D341Med (cell line): ENCODE measurements at places on chromosomes 1 and 21.

DNA sequence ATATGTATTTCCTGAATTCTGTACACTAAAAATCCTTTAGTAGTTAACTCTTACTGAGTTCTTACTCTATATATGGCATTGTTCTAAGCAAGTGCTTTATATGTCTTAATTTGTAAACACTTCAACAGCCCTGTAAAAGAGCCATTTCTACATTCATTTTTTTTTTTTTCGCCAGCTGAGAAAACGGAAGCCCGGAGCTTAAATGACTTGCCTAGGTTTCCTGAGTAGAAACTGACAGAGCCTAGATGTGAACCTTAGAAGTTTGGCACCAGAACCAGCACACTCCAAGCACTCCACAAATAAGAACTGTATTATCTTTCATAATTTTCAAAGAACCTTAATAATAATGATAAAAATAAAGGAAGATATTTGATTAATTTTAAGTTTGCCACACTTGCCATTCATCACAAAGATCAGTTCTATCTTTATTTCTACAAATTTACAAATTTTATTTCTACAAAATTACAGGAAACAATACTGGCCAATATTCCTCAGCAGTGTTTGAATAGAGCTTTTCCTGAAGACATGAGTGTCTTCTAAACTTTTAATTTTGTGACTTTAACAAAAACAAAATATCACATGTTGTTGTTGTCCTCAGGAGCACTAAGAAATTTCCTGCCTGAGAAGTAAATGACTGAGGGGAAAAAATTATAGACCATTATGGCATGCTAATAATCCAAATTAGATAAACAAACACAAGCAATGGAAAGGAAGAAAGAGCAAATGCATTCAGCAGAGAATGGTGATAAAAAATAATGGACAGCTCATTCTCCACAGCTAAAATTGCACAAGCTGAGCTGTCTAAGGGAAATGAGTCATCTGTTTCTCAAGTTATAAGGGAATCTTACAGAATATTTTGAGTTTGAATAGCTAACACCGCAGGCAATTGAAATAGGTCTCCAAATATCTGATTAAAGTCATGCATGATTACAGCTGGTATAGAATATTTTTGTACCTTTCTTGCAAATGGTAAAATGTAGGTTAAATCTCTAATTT, 71.2 kb downstream of the DPYD start:
- DNase-seq: no peak

GRCh38 chr1:232748910-232749368, 56.3 kb upstream of the MAP10 start:
- DNase-seq: no peak

DNA sequence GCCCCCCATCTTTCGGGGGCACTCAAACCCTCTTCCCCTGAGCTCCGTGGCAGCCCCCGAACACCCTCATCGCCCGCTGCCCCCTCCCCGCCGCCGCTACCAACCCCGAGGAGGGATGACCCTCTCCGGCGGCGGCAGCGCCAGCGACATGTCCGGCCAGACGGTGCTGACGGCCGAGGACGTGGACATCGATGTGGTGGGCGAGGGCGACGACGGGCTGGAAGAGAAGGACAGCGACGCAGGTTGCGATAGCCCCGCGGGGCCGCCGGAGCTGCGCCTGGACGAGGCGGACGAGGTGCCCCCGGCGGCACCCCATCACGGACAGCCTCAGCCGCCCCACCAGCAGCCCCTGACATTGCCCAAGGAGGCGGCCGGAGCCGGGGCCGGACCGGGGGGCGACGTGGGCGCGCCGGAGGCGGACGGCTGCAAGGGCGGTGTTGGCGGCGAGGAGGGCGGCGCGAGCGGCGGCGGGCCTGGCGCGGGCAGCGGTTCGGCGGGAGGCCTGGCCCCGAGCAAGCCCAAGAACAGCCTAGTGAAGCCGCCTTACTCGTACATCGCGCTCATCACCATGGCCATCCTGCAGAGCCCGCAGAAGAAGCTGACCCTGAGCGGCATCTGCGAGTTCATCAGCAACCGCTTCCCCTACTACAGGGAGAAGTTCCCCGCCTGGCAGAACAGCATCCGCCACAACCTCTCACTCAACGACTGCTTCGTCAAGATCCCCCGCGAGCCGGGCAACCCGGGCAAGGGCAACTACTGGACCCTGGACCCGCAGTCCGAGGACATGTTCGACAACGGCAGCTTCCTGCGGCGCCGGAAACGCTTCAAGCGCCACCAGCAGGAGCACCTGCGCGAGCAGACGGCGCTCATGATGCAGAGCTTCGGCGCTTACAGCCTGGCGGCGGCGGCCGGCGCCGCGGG, 837 bp downstream of the FOXD3 start:
- DNase-seq: peak; percentile 51

GRCh38 chr1:213988507-213989001, 781 bp downstream of the PROX1 start:
- DNase-seq: peak; percentile 48

DNA sequence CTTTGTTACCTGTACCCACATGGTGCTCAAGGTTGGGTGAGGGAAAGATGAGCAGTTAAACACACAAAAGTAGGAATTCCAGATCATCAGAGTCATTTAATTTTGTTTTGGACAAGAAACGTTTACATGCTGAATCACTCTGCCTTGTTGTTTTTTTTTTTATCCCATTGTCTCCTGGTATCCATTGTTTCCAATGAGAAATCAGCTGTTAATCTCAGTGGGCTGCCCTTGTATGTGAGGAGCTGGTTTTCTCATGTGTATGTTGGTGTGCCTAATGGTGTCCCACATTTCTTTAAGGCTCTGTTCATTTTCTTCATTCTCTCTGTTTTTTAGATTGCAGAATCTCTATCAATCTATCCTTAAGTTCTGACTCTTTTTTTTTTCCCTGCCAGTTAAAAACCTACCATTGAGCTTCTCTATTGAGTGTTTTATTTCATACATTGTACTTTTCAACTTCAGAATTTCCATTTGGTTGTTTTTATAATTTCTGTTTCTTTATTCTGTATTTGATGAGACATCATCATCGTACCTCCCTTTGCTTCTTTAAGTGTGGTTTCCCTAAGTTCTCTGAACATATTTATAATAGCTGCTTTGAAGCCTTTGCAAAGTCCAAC, 8.8 kb upstream of the OBSCN start:
- DNase-seq: no peak

- DNase-seq: no peak
Observed at GRCh38 chr21:45156459-45156858, 82.1 kb downstream of the ADARB1 start.

DNA sequence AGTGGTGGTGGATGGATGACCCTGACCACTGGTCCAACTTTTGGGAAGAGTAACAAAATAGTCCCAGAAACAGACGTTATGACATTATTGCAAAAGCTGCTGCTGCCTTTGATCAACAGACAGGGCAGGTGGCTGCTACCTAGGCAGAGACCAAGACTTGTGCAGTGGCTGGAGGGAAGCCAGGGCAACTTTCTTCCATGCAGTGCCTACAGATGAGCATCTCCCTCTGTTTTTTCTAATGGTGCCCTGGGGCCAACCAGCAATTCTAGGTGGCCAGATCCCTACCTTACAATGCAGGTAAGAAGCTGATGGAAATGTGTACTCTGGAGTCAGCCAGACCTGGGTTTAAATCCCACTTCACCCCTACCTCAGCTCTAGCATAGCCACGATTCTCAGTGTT, 283.1 kb upstream of the POU3F1 start:
- no peak for DNase-seq

- no peak for DNase-seq
Observed at GRCh38 chr21:42538479-42539275, 25.0 kb downstream of the SLC37A1 start.

DNA sequence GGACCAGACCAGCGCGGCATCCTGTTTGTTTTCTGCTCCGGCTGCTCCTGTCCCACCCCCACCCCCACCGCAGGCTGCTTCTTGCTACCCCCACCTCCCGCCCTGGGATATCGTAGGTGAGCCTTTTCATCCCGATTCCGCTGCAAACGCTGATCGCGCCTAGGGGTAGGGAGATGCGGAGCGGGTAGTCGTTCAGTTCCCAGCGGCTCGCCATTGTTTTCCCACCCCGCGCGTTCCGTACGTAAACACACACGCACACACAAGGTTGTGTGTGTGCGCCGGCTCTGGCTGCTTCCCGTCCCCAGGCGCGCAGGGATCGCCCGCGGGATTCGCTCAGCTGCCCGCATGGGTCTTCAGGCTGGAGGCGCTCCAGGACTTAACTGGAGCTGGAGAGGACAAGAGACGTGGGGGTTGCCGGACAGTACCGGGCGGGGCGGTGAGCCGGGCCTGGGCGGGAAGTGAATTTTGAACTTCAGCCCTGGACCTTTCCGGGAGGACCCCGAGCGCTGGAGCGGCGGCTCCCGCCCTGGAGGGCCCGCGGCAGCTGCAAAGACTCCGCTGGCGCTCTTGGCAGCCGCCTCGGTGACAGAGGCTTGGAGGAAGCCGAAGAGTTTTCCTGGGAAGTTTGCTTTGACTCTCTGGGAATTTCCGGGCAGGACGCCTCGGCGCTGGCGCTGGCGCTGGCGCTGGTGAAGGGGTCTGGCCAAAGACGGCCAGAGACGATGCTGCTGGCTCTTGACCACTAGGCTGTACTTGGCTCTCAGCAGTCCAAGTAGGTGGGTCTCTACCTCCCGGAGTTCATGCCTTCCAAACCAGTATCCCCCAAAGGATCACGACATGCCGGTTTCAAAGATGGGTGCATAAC, 1.6 kb downstream of the SOX13 start:
- peak; percentile 74 for DNase-seq

DNA sequence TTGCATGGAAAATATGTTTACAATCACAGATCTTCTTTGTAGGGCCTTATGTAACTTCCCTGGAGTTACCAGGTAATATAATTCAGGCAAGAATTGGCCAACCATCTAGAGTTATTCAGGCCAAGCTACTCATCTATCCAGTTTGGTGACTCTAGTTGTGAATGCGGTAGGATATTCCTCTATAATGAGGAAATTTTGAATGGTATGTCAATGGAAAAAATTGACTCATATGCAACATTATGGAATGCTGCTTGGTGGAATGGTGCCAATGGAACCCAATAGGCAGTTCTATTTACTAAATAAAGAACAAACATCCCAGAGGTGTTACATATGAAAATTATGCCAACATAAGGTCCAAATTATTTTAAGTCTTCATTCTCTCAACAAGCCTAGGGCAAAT, 5.6 kb upstream of the TNFSF18 start:
- no peak for DNase-seq

DNA sequence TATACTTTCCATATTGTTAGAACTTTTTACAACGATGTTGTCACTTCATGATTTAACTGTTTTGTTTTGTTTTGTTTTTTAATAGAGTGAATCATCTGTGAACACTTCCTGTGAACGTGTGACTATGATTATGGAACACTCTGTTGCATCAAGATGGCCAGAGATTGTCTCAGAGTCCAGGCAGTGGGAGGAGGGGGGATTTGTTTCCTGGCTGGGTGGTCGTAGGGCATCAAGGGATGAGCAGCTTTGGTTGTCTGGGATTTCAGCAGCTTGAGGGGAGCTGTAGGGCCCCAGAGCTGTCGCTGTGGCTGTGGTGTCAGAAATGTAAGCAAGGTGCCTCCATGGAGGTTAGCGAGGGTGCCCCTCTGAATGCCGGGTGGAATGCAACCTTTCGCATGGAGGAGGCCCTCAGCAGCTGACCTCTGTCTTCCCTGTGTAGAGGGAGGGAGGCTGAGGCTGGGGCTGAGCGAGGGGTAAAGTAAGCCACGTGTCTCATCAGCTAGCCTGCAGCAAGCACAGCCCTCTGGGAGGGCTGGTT, 21.4 kb downstream of the NEK2 start:
- DNase-seq: no peak

GRCh38 chr1:41678111-41678878, 193.8 kb upstream of the EDN2 start:
- no peak for DNase-seq
